GM06990 (cell line): ENCODE measurements at places on chromosomes 2 and 18.
A peak's percentile ranks its signal among the peaks of the same experiment; 100 is the strongest.

DNA sequence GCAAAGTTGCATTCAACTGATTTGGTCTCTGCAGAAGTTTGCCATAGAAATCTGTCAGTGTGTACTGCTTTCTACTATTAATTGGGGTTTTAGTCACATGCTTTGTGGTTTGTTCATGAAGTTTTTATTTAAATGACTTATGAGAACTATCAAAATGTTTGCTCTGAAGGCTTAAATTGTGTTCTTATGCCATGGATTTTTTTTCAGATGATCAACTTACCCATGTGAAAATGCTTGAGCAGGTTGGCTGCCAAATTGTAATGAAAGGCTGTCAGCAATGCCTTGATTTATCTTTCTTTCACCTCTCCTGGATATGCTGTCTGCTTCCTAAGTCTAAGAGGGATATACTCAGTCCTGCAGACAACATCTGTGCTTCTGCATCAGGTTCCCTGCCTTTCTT lies 50.7 kb downstream of the FMNL2 start:
- DNase-seq = no peak

DNA sequence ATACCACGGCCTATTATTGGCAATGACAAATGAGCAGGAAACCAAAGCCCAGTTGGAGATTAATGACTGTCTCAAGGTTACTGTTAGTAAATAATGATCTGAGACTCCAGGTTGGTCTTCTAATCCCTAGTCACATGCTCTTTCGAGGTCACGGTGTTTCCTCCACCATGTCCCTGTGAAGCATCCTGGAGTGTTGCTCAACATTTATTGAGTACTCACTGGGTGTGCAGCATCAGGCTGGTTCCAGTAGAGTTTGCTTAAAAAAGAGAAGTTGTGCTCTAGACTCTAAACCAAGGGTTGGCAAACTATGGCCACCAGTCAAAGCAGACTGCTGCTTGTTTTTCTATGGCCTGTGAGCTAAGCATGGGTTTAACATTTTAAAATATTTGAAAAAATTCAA lies 263.8 kb upstream of the ATP5MC3 start:
- DNase-seq = no peak

- DNase-seq = no peak
Observed at GRCh38 chr2:200253639-200254038, 52.9 kb upstream of the SPATS2L start.

DNA sequence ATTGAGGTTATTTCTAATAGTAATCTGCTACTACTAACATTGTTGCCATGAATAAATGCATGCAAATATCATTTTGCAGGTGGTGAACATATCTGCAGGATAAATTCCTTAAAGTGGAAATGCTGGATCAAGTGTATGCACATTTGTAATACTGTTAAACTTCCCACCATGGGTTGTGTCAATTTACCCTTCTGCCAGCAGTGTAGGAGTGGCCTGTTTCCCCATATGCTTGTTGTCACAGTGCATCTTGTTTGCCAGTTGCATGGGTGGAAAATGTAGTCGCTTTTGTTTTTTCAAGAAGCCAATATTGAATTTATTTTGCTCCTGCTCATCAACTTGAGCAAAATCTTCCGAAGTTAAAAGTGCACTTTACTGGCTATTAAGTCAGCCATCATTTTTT lies 139.0 kb upstream of the ACKR3 start:
- no peak for DNase-seq

GRCh38 chr2:114076961-114077360 lies 187.1 kb downstream of the ACTR3 start:
- DNase-seq = no peak

- DNase-seq = no peak
Observed at GRCh38 chr2:53381271-53381670, 386.3 kb upstream of the CHAC2 start.

DNA sequence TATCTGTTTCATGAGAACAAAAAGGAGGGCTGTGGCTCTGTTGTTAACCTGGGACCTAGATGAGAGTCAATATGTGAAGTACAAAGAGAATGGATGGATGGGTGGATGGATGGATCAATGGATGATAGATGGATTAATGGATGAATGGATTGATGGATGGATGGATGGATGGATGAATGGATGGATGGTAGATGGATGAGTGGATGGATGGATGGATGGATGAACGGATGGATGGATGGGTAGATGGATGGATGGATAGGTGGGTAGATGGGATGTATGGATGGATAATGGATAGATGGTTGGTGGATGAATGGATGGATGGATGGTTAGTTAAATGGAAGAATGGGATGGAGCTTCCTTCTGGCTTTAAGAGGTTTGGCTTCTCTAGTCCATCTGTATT lies 396.7 kb downstream of the ALK start:
- no peak for DNase-seq

DNA sequence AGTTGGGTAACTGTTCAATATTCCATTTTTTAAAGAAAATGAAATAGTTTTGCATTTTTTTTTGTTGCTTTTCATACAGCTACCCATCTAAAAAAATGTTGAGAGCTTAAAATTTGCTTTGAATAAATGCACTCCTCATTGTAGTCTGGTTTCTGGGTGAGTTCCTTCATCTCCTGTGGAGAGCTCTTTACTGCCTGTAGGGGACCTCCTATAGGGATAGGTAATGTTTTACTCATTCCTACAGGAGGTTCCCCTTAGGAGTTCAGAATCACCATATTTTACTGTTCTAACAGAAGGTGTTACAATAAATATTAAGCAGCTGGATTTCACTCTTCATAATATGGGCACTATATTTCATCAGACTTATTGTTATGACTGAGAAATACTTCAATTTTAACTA lies 947.3 kb upstream of the CRIM1 start:
- DNase-seq = no peak

DNA sequence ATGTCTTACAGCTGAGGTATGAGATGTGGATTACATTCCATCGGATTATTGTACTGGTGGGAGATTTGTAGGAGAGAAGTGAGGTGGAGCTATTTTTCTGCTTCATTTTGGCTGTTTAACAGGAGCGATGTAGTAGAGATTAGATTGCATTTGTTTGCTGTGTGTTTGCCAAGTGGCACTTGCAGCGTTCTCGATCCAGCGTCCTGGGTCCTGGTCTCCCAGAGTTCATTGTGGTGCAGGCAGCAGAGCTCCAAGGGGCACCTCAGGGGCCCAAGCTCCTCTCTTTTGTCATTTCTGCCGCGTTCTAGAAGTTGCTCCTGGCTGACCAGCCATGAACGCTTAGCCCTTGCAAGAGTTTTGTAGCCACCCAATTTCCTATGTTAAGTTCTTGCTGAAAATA lies 210.1 kb upstream of the APCDD1 start:
- no peak for DNase-seq

DNA sequence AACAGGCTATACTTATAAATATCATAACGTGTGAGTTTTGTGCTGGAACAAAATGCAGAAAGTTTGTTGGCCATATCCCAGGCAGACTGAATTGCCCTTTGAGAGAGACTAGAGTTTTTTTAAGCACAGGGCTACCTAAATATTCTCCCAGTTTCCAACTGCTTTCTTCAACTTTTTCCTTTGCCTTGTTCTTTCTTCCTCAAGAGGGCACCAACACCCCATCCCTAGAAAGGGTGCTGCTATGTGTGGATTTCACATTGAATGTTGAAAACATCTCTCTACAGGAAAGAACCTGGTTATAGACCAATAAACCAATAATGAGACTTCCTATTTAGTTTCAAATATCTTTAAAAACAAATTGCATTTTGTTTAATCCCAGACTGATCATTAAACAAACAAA lies 87.9 kb downstream of the ICOS start:
- no peak for DNase-seq

GRCh38 chr2:37558623-37559022 lies 112.8 kb downstream of the CDC42EP3 start:
- DNase-seq = peak; percentile 52

- DNase-seq = peak; percentile 46
Observed at GRCh38 chr2:96869822-96870625, at the start of gene SEMA4C. SEMA4C (minus strand) TSS chr2:96870080; CDS start chr2:96867886, 2,194 bp downstream.

- no peak for DNase-seq
Observed at GRCh38 chr18:57432140-57432539, 3.0 kb upstream of the ONECUT2 start.

- no peak for DNase-seq
Observed at GRCh38 chr2:29295845-29296244, 180.6 kb downstream of the CLIP4 start.

GRCh38 chr2:64681479-64681967 lies 27.8 kb upstream of the SERTAD2 start:
- DNase-seq = no peak

GRCh38 chr2:101300836-101301235 lies 7.7 kb downstream of the RNF149 start:
- no peak for DNase-seq

GRCh38 chr2:124112966-124113365 lies 87.9 kb downstream of the CNTNAP5 start:
- no peak for DNase-seq

DNA sequence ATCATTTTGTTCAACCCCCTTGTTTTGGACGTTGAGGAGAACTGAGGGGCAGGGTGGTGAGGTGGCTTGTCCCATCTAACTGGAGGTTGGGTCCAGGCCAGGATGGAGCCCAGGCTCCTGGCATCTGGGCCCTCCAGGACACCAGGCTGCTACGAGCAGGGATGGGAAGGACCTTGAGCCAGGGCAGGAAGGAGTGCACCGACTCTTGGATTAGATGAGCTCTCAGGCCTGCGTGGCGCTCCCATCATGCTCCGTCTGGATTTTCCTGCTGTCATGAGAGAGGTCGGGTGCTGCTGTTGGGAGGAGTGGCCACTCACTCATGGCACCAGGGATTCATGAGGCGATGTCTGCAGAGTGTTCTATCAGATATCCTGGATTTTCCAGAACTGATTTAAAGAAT lies 18.3 kb upstream of the ALLC start:
- no peak for DNase-seq

- no peak for DNase-seq
Observed at GRCh38 chr18:77671456-77672167, 422.0 kb downstream of the GALR1 start.

DNA sequence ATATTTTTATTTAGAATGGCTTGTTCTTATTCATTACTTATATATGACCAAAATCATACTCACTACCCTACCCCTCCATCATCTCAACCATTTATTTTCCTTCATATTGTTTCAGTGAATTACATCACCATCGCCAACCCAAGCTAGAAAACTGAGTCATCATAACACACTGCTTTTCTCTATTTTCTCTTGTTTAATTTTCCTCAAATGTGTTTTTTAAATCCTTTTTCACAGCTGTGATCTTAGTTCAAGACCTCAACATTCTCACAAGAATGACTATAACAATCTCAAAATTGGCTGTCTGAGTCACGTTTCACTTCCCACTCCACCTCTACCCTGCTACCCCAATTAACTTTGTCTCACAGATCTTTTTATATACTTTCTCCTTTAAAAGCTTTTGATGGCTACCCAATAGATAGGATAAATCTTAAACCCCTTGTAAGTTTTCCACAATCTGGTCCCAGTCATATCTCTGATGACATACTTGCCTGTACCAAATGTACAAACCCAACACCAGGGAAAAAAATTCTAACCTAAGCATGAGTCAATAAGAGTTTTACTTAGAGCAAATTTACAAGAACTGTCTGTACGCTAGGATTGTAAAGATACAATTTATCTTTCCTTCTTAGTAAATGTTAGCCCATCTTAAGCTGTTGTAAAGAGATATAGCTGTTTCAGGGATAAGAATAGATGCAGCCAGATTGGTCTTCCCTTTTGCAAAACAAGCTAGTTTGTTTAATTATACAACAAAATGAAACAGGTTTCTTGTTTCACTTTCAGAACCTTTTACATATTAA lies 635.1 kb upstream of the SLC39A10 start:
- peak; percentile 9 for DNase-seq

DNA sequence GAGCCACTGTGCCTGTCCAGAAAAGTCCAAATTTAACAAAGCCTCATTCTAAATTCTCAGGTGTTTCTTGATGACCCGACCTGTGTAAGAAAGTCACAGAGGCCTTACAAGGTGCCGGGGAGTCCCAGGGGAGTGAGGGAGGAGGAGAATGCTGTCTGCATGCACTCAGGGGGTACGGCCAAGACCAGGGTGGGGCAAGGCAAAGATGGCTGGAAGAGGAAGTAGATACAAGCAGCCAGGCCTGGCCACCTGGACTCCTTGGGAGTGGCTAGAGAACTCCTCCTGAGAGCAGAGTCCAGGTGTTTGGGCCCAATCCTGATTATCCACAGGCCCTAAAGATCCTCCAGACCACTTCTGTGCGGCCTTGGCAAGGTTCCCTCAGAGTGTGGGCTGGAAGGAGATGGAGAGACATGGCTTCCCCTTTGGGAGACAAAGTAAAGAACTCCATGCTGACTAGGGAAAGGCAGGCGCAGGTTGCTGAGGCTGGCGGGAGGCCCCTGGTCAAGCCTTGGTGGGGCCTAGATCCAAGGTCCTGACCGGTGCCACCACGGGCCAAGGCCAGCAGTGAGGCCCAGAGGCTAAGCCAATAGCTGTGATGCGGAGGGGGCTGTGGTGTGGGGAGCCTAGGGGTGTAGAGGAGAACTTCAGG lies 74.7 kb downstream of the COPS8 start:
- DNase-seq = no peak

- no peak for DNase-seq
Observed at GRCh38 chr18:61853855-61854254, 39.0 kb downstream of the RNF152 start.

DNA sequence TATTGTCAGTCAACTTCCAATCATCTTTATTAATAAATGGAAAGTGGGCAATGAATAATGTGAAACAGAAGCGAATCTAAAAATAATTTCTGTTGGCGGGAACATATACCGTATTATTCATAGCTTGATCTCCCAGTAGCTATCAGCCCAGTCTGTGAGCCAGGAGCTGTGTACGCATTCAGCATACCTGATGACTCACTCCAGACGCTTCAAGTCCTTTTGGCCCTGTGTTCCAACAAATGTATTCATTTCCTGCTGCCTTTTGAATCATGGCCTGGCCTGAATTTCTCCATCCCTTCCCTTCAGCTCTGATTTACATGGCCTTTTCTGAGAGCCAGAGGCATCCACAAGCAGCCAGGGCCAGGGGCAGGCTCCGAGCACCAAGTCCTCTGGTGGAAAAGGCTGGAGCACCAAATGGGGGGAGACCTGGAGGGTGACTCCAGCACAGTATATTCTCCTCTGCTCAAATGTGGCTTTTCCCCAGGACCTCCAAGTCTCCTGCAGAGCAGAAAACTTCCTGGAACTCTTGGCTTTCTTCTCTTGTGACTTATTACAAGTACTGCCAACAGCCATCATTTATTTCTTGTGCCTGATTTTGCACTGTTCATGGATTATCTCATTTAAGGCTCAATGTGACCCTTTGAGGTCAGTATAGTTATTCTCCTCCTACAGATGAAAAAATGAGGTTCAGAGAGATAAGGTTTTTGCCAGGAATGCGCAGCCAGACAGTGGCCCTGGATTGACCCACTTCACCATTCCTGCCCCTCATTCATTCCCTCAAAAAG lies 108.7 kb downstream of the EN1 start:
- no peak for DNase-seq

- no peak for DNase-seq
Observed at GRCh38 chr2:136441979-136442714, 323.2 kb upstream of the THSD7B start.
